ENCODE measurements at places on chromosomes 2 and 18. TPM values are rescaled to one million over a fixed set of nuclear protein-coding genes. Genes with fewer than 3 reads are reported as not detected.

TGFA gene
- total RNA-seq, result 3.7 TPM

LONRF2 gene
- total RNA-seq, result 0.42 TPM

CHN1 gene
- total RNA-seq, result 54.0 TPM

GRCh38 chr2:208982831-208983230, 441.0 kb upstream of the MAP2 start:
- no peak overlapping the region for H3K27ac ChIP-seq
- H3K36me3 ChIP-seq, result no peaks in the 10 kb centered on the region
- DNase-seq, result no peak
- no peak overlapping the region for H3K4me3 ChIP-seq
- no peaks in the 10 kb centered on the region for H3K27me3 ChIP-seq
- no peaks in the 10 kb centered on the region for H3K4me1 ChIP-seq

DNA sequence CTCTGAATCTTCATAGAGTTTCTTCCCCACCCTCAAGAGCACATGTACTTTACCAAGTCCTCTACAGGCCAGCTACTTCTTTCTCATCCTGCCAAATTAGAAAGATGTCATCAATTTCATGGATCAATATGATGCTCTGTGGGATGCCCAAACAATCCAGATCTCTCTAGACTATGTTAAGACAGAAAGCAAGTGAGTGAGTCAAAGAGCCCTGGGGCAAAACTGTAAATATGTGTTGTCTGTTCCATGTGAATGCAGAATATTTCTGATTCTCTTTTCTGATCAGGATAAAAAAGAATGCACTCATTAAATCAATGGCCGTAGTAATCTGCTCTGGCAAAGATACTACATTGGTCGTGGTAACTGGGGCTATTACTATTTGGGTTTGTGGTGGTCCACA, 53.1 kb upstream of the ROCK2 start:
- no peaks in the 10 kb centered on the region for H3K36me3 ChIP-seq
- DNase-seq, result no peak
- no peaks in the 10 kb centered on the region for H3K27me3 ChIP-seq
- peaks cover 4% of the 10 kb centered on the region for H3K4me1 ChIP-seq
- no peak overlapping the region for H3K4me3 ChIP-seq
- no peak overlapping the region for H3K27ac ChIP-seq

- H3K36me3 ChIP-seq, result no peaks in the 10 kb centered on the region
- H3K27ac ChIP-seq, result no peak overlapping the region
- no peak overlapping the region for H3K4me3 ChIP-seq
- no peaks in the 10 kb centered on the region for H3K27me3 ChIP-seq
These were observed 118.8 kb upstream of the PDE1A start for GRCh38 chr2:182545420-182546167.

RASGRP3 gene
- total RNA-seq, result not detected

AOX1 gene
- total RNA-seq, result 5.6 TPM

DNA sequence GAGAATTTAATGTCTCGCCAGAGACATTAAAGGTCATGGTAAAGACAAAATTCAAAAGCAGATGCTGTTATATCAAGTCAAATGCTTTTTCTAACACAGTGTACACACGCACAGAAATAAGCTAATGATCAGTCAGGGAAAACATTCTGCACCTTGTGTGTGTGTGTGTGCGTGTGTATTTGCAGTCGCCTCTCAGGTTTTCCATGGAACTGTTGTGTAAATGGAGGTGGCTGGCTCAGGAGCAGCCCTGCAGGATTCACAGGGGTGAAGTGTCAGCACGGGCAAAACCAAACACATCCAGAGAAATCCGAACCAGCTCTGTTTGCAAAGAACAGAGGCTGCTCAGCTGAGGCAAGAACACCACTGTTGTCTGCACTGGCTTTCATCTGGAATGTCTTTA, 76.2 kb upstream of the YWHAQ start:
- no peak for DNase-seq
- no peaks in the 10 kb centered on the region for H3K36me3 ChIP-seq
- H3K27me3 ChIP-seq, result no peaks in the 10 kb centered on the region
- no peak overlapping the region for H3K4me3 ChIP-seq
- H3K27ac ChIP-seq, result no peak overlapping the region
- H3K4me1 ChIP-seq, result no peaks in the 10 kb centered on the region

DNA sequence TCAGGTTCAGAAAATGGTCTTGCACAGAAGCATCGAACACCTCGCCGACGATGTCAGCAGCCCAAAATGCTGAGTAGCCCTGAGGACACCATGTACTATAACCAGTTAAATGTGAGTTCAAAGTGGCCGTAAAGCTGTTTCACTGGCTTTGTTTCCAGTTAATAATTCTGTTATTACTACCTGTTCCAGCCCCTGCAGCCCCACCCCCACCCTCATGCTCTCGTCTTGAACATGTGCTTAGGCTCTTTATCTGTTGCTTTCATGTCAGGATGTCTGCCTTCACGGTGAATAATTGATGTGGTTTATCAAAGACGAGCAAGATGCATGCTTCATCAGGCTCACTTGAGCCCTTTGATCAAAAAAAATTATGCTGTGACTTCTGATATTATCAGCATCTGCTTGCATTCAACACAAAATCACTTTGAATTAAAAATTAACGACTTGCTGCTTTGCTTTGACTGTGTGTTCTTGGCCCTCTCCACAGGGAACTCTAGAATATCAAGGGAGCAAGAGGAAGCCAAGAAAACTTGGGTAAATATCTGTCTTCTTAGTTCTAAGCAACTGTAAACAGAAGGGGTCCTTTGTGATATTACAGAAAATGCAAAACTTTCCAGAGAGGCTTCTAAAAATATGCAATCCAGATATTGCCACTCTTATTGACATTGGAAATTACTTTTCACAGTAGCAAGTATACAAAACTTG, 63.4 kb upstream of the SP5 start:
- no peak for DNase-seq
- no peaks in the 10 kb centered on the region for H3K4me1 ChIP-seq
- no peak overlapping the region for H3K27ac ChIP-seq
- no peaks in the 10 kb centered on the region for H3K27me3 ChIP-seq
- H3K36me3 ChIP-seq, result no peaks in the 10 kb centered on the region

TEKT4 gene
- total RNA-seq, result not detected

KYNU gene
- 0.13 TPM for total RNA-seq

GRCh38 chr2:61165946-61166345, 4.0 kb downstream of the C2orf74 start:
- H3K4me1 ChIP-seq, result no peaks in the 10 kb centered on the region
- H3K27ac ChIP-seq, result no peak overlapping the region
- no peak for DNase-seq
- H3K27me3 ChIP-seq, result no peaks in the 10 kb centered on the region

- no peaks in the 10 kb centered on the region for H3K36me3 ChIP-seq
- no peak overlapping the region for H3K27ac ChIP-seq
- no peak overlapping the region for H3K4me3 ChIP-seq
- no peaks in the 10 kb centered on the region for H3K27me3 ChIP-seq
- no peak for DNase-seq
These were observed 39.4 kb downstream of the MYOM1 start for GRCh38 chr18:3180325-3180724.

GRCh38 chr2:232485348-232485756, 2.3 kb downstream of the ECEL1 start:
- no peak for DNase-seq
- H3K4me3 ChIP-seq, result peak overlapping the region; percentile 31
- H3K4me1 ChIP-seq, result no peaks in the 10 kb centered on the region
- no peaks in the 10 kb centered on the region for H3K36me3 ChIP-seq

GRCh38 chr2:66426244-66427111, 8.4 kb upstream of the MEIS1 start:
- H3K4me1 ChIP-seq, result peaks cover 7% of the 10 kb centered on the region

MERTK gene
- 6.1 TPM for total RNA-seq

DNA sequence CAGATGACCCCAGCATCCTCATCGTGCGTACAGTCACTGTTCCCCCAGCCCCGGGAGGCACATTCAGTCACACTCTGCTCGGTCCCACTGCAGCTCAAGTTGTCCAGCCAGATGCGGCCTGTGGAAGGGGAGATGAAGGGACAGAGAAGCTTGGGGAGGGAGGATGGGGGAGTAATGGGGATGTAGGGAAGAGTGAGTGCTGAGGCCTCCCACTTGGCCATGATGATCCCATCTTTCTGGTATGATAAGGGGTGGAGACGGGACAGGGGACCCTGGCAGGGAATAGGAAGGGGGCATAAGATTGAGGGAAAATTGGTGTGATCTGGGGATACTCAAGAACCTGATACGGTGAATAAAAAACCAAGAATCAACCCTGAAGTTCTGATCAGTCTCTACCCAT, 3.5 kb downstream of the LOXL3 start:
- no peak overlapping the region for H3K4me3 ChIP-seq
- no peak overlapping the region for H3K27ac ChIP-seq
- peaks cover 5% of the 10 kb centered on the region for H3K4me1 ChIP-seq
- no peak for DNase-seq
- H3K36me3 ChIP-seq, result no peaks in the 10 kb centered on the region

CLASP1 gene
- total RNA-seq, result 53.9 TPM

DNA sequence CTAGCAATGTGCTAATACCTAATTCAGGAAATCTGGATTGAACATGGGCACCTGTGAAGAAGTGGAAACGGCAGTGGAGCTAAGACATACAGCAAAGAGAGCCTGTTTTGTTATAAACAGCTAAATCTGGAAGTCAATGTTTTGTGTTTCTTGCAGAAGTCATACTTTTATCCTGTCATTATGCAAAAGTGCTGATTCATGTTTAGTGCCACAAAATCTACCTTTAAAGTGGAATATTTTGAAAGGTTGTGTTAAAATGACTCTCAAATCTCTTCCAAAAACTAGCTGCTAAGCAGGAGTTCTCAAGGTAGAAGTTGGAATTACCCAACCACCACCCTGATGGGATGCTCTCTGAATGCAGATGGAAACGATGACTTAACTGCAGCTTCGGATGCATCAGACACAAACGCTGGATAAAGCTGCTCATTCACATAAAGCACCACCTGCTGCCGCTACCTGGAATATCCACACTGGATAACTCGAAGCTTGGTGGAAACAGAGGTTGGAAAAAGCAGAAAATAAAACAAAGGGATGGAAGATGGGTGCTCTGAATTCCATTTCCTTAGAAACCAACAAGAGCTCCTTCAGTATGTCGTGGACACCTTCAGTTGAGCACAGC, 132.6 kb upstream of the ZNF236 start:
- no peak for DNase-seq
- H3K27ac ChIP-seq, result no peak overlapping the region
- H3K4me3 ChIP-seq, result no peak overlapping the region
- H3K4me1 ChIP-seq, result no peaks in the 10 kb centered on the region
- H3K27me3 ChIP-seq, result no peaks in the 10 kb centered on the region

C2orf92 gene
- 5.2 TPM for total RNA-seq

DNA sequence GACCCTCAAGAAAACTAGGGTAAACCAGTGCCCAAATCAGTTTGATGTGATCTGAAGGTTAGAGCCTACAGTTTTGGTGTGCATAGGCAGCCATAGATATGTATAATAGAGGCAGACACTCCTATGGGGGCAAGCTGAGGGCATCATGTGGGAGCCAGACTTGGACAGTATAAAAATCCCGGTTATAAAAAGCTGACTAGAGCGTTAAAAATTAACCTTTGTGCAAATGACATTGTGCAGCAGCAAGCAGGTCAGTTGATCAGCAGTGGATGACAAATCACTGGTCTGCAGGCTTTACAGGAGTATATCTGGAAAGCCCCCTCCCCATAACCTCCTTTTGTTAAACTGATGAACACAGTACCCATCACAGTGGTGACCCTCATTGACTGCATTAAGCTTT, 107.8 kb downstream of the CTNNA2 start:
- no peak overlapping the region for H3K4me3 ChIP-seq
- H3K27ac ChIP-seq, result no peak overlapping the region
- H3K36me3 ChIP-seq, result no peaks in the 10 kb centered on the region
- H3K27me3 ChIP-seq, result no peaks in the 10 kb centered on the region

- no peak overlapping the region for H3K4me3 ChIP-seq
- no peaks in the 10 kb centered on the region for H3K36me3 ChIP-seq
- no peaks in the 10 kb centered on the region for H3K27me3 ChIP-seq
- H3K27ac ChIP-seq, result no peak overlapping the region
- H3K4me1 ChIP-seq, result no peaks in the 10 kb centered on the region
- no peak for DNase-seq
These were observed 379.1 kb downstream of the MEIS1 start for GRCh38 chr2:66813976-66814375.

GRCh38 chr18:13543811-13544732, 182.3 kb downstream of the FAM210A start:
- H3K4me1 ChIP-seq, result no peaks in the 10 kb centered on the region
- H3K27ac ChIP-seq, result no peak overlapping the region
- no peaks in the 10 kb centered on the region for H3K27me3 ChIP-seq
- H3K36me3 ChIP-seq, result no peaks in the 10 kb centered on the region
- no peak for DNase-seq

CD8B gene
- 0.35 TPM for total RNA-seq

- DNase-seq, result no peak
- H3K27me3 ChIP-seq, result no peaks in the 10 kb centered on the region
- H3K4me1 ChIP-seq, result no peaks in the 10 kb centered on the region
These were observed 950.6 kb downstream of the DCDC2C start for GRCh38 chr2:4653991-4654390.

DNA sequence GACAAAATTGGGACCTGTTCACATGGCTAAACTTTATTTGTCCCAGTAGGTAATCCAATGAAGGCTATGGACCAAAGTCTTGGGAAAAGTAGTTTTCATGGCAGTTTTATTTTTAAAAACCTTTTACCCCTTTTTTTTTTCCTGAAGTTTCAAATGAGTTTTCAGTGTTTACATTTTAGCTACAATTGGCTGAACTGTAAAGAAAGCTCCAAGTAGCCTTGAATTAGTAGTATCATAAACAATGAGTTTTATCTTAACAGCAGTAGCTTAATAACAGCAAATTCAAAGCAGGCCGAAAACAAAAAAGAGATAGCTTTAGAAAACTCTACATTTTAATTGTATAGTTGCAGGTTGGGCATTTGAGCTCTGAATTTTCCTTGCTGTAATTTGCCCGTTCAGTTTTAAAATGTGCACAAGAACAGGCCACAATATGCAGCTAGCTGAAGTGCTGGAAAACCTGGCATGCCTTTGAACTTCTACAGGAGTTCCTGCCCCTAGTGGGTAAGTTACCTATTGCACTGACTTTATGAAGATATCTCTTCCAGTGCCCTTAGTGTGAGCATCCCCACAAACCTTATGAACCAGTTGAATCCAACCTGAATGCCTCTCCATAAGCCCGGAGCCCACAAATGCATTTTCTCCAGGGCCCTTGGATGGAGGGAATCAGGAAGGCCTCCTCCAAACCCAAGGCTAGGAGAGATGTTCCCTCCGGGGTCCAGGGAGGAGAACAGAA, 106.7 kb downstream of the XRCC5 start:
- no peak overlapping the region for H3K27ac ChIP-seq
- no peak overlapping the region for H3K4me3 ChIP-seq
- H3K27me3 ChIP-seq, result no peaks in the 10 kb centered on the region
- peaks cover 6% of the 10 kb centered on the region for H3K36me3 ChIP-seq
- DNase-seq, result no peak
- H3K4me1 ChIP-seq, result no peaks in the 10 kb centered on the region

GRCh38 chr2:25587361-25587760, 86.0 kb downstream of the DTNB start:
- no peak overlapping the region for H3K4me3 ChIP-seq
- no peaks in the 10 kb centered on the region for H3K4me1 ChIP-seq
- no peaks in the 10 kb centered on the region for H3K27me3 ChIP-seq
- H3K36me3 ChIP-seq, result no peaks in the 10 kb centered on the region
- H3K27ac ChIP-seq, result no peak overlapping the region

All from H1 (cell line).